Spinal cord (tissue), 10 donors: ENCODE measurements at places on chromosomes 11 and 22. TPM values are rescaled to one million over a fixed set of nuclear protein-coding genes. Genes with fewer than 3 reads are reported as not detected.
A peak's percentile ranks its signal among the peaks of the same experiment; 100 is the strongest.

- no peak for DNase-seq
These were observed 45.8 kb downstream of the PC start for GRCh38 chr11:66912361-66912760.

DNA sequence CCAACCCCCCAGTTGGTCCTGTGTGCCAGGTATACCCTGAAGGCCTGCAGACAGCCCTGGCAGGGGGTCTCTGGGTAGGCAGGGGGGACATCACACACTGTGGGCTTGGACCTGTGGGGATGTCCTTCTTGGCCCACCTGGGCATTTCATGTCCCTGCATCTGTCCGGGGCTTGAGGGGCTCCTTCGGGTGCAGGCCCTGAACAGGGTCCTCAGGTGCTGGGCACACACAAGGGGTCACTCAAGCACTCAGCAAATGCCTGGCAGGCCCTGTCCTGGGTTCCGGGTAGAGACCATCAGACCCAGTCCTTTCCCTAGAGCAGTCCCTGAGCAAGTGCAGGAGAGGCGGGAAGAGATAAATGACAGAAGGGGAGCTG lies 70.5 kb upstream of the WNT11 start:
- no peak for DNase-seq

DNA sequence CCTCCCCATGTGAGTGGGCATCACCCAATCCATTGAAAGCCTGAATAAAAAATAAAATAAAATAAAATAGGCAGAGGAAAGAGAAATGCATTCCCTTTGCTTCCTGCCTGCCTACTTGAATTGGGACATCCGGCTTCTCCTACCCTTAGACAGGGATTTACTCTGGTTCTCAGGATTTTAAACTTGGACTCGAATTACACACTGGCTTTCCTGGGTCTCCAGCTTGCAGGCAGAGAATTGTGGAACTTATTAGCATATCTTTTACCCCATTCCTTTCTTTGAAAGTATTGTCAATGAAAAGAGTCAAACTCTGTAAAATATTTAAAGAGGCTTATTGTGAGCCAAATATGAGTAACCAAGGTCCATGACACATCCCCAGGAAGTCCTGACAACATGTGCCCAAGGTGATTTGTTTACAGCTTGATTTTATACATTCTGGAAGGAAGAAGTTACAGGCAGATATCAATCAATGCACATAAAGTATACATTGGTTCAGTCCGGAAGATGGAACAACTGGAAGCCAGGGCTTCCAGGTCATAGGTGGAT lies 78.4 kb upstream of the CCDC90B start:
- no peak for DNase-seq

- no peak for DNase-seq
These were observed 23.3 kb downstream of the ST3GAL4 start for GRCh38 chr11:126378763-126379162.

DNA sequence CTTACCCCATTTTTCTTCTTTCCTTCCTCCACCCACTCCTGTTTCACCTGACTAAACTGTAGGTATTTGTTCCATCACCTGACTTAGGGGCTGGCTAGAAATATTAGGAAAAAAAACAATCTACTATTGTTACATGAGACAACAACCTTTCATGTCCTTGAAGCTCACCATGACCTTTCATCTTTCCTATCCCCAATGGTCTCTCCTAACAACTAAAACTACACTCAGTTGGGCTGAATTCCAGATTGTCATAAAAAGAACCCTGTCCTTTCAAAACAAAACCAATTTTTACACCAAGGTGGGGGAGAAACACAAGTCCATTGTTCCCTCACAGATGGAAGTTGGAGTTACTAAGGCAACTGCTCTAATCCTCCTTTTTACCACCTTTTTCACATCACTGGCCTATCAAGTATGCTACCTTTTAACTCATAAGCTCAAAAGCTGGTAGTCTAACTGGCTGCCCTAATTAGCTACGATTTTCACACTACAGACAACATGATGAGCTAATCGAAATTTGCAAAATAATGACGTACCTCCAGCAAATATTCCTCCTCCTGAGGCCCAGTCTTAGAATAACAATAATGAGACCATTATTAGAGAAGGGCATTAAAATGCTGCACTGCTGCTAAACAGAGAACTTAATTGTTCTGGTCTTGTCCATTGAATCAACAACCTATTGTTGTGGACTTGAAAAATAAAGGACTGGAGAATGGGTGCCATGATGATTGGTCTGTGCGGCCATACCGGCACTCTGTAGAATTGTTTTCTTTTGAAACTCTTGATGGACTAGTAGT lies 46.5 kb upstream of the SOX6 start:
- peak; percentile 43 for DNase-seq

GRCh38 chr11:126098204-126098769 lies 35.6 kb upstream of the CDON start:
- no peak for DNase-seq

GRCh38 chr22:31291481-31292235 lies 630 bp downstream of the PIK3IP1 start:
- DNase-seq = peak; percentile 60

DNA sequence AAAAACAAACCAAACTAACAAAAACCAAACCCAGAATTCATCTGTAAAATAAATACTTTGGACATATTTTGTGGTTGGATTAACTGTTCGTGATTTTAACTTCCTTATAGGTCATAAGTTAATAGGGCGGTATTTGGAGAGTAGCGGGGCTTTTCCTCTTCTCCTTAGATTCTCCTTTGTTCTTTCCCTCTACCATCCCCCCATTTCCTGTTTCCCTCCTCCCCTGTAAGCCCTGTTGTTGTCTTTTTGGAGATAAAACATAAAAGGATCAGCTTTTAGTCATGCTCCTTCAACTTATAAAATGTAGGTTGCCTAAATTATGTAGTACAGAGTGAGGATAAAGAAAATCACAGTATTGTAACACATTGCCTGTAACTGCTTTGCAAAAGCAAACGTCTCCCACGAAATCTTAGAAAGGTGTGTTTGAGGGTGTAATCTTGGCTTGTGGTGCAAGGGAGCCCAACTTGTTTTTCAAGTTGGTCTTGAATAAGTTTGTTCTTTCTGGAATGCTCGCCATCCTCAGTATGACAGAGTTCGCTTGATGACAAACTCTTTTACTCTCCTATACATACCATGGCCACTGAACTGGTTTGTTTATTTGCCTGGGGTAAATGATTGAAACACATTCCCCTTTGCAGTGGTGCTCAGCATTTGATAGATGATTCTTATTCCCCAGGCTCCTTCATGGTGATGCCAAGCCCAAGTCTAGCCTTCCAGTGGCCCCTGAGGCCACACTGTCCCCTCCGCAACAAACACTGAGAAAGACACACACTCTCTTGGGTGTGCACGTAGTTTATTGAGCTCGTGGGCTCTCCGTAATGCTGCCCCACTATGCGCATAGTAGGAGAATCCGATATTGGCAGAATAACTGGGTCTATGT lies 49.4 kb downstream of the TEAD1 start:
- no peak for DNase-seq

DNA sequence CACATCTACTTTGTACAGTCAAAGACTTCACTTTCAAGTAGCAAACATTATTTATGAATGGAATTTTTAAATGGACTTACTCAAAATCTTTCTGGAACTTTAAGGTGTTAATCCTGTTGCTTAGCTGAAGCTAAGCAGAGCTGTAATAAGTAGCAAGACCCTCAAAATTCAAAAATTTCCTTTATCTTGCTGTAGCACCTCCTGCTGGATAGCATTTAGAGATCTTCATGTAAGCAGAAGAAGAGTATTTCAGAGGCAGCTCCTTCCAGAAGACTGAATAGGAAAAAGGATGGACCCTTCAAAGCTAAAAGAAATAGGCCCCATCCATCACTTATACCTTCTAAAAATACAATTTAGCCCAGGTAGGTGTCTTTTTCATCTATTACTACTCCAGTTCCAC lies 3.4 kb downstream of the PHF21A start:
- DNase-seq = no peak

DNA sequence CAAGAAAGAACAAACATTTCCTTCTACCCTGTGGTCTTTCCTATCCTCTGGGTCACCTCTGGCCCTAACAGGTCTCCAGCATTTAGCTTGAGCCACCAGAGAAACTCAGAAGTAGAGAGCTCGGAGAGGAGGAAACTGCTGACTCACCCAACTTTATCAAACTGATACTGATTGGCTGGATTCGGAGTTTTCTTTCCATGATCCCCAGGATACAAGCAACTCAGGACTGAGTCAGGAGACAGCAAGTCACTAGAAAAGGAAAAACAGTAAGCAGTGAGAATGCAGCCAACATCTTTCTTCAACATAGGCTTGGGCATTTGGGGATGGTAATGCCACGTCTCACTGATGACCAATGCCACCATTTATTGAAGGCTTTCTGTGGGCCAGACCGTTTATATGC lies 32.7 kb downstream of the THOC5 start:
- DNase-seq = no peak

DNA sequence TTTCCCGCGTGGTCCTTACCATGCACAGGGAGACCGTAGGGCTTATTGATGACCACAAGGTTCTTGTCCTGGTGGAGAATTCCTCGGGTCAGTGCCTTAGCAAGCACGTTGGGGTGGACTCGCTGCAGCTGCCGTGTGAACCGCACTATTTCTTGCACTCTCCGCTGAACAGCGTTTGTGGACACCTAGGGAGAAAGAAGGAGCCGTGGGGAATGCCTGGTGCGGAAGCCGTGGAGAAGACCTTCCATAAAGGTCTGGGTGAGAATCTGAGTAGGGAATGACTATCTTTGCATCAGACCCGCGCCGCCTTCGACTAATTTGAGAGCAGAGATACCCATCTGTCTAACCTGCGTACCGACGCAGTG lies 597 bp downstream of the RPUSD4 start:
- DNase-seq = no peak

GRCh38 chr11:108751444-108751843 lies 86.6 kb downstream of the DDX10 start:
- DNase-seq = no peak

DNA sequence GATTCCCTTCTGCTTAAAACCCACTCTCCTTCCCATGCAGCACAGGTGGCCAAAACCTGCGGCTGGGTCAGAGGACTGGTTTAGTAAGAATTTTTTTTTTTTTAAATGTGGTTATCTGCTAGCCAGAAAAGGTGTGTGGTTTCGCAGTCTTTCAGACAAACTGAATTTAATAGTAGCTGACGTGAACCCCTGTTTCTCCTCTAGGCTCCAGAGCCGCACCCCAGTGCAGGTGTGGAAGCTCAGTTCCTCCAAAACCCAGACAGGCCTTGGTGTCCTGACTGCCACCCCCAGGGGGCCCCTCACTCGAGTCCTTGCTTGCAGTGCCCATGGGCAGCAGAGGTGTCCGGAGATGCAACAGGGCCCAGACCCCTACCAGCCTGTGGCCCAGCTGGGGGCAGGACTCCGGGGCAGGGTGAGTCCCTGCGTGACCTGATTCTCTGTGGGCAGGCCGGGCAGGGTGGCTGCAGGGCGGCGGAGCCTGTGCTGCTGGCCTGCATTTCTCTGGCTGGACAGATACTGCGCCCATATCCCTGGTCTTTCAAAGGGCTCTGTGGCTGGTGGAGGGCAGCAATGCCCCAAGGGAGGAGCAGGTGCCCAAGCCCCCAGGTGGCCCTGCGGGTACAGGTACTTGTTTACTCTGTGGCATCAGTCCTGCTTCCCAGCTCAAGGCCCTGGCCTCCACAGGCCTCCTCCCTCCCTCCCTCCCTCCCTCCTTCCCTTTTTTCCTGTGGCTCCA lies 15.2 kb downstream of the KCNQ1 start:
- no peak for DNase-seq

DNA sequence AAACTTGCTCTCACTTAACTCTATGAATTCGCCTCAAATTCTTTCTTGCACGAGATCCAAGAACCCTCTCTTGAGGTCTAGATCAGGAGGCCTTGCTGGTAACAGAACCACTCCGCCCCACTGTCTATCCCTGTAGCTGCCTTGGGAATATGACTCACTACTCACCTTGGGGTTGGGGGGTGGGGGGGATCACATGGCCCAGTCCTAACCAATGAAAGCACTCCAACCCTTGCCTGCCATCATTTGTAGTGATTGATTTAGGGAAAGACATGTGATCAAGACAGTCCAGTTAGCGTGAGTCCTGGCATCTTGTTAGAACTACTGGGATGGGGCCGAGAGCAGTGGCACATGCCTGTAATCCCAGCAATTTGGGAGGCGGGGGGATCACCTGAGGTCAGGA lies 4.8 kb upstream of the MRTFA start:
- no peak for DNase-seq

DNA sequence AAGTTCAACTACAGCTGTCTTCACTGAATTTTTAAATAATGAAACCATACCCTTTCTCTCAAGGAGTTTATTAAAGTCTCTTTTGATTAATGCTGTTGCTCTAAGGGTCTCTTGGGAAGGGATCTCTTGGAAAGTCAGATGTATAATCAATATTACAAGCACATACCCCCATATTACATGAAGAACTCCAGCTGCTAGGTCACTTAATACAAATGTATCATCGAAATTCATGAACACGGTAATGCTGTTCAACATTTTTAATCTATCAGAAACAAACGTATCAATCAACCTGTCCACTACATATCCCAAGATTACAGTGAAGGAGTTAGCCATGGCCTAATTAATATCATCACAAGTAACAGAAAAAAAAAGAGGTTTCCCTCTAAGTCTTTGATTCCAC lies 383.2 kb upstream of the ARHGAP42 start:
- no peak for DNase-seq

DNA sequence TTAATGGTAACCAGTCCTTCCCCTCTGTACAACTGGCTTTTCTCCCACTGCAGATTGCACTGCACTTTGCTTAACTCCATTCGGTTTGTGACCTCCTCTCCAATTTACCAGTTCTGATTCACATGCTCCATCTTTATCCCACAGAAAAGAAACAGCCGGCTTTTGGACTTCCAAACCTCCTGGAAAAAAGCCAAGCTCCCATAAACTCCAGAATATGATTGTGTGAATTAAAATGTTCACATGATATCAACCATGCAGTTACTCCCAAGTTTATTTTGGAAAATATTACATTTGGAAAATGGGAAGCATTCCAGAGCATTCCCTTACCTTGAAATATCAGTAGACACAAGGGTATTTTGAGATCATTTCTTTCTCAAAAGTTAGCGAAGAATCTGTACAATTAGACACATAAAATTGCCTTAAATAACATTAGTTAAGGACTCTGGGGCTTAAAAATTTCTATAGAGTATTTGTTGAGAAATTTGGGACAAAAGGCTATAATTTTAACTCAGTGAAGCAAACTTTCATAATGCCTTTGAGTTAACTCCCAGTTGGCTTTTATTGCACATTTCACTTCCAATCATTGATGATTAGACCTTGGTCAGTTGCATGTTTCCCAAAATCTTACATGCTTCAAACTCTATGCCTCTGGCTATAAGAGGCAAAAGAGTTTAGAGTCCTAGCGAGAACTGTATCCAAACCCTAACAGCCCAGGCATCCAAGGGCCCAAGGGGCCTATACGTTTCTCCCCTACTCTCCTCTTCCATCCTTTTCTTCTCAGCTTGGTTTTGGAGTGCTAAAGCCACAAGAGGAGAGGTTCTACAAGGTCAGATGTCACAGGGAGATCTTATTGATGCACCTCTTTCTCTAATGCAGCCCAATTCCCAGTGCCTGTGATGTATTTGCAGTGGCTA lies 23.6 kb upstream of the TMEM135 start:
- no peak for DNase-seq

GRCh38 chr11:13826505-13827278 lies 135.8 kb upstream of the SPON1 start:
- no peak for DNase-seq

GRCh38 chr22:46564084-46564714 lies 26.8 kb upstream of the CELSR1 start:
- no peak for DNase-seq

- DNase-seq = no peak
These were observed 8.2 kb upstream of the CCDC88B start for GRCh38 chr11:64331569-64332371.

SEPTIN3 gene
- 86.9 TPM for total RNA-seq

HORMAD2 gene
- total RNA-seq = 0.11 TPM

AMOTL1 gene
- total RNA-seq = 60.6 TPM

FOXRED2 gene
- total RNA-seq = 17.9 TPM

NUDT8 gene
- total RNA-seq = 2.6 TPM

MYOD1 gene
- total RNA-seq = not detected

OR51B2 gene
- total RNA-seq = 0.22 TPM
